ENCODE measurements at places on chromosomes 7 and 10.

DNA sequence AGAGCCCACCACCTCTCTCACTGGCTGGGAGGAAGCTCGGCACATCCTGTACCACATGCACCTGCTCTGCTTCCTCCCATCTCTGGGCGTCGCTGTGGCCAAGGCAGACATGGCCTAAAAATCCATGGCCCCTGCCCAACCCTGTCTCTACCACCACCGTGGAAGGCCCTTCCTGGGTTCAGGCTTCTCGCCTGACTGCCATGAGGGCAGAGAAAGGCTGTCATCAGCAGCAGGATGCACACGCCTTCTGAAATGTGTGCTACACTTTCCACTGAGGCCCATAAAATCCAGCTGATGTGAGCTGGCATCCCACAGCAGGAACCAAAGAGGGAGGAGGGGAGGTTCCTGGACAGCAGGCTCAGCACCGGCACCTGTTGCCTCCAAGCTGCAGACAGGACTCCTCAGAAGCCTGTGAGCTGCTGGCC is 93.4 kb downstream of the PTPRN2 start:
- DNase-seq: no peak

GRCh38 chr10:21920633-21921032 is 82.9 kb downstream of the DNAJC1 start:
- DNase-seq: no peak

GRCh38 chr10:76033457-76034196 is 602.2 kb downstream of the LRMDA start:
- DNase-seq: peak; percentile 70

DNA sequence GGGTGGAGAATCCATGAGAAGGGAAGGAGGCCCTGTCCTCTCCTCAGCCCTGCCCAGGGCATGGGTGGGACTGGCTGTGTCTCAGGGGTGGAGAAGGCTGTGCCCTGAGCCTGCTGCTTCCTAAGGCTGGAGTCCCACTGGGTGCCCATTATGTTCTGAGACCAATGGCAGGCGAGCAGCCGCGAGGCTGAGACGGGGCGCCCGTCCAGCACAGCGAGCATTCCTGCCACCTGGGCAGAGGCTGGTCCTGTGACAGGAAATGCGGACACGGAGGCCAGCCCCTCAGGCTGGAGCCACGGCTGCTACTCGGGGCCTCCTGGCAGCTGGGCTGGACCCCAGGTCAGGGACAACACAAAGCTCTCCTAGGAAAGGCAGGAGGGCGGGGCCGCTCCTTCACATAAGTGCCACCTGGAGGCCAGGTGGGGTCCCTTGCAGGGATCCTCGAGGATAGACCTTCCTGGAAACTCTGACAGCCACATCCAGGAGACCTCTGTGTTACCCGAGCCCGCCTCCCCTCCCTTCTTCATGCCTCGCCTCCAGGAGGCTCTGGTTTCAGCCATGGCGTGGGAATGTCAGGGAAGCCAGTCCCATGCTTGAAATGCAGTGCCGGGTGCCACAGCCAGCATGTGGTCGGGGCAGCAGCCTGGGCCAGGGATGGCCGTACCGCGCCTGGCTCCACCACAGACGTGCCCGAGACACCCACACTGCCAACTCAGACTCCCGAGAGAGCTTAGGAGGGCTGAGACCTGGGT is 173.9 kb downstream of the USP6NL start:
- DNase-seq: peak; percentile 38

DNA sequence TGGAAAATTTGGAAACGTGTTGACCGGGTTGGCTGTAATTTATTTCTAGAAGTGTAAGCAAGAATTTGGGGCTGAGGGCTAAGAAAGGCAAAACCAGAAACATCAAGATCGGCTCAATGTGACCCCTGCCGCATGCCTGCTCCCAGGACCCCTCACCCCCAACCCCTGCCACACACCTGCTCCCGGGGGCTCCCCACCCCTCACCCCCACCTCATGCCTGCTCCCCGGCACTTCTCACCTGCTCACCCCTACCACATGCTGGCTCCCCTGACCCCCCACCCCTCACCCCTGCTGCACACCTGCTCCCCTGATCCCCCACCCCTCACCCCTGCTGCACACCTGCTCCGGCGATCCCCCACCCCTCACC is 19.0 kb upstream of the CFAP46 start:
- no peak for DNase-seq

- DNase-seq: no peak
Measured at GRCh38 chr10:108352771-108353170, 1188.3 kb upstream of the SORCS1 start.

DNA sequence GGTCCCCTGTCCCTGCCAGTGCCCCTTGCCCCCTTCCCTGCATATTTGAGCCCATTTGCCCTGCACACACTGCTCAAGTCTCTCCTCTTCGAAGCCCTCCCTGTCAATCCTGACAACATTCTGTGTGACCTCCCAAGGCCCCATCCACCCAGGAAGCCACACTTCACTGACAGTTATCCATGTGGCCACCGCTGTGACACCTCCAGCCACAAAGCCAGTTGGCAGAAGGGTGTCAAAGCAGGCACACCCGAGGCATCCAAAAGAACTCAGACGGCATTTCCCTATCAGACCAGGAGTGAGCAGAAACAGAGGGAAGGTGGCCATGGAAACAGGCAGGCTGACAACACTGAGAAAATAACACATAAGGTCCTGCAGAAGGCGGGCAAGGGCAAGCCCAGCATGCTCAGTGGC is 4.6 kb downstream of the POLM start:
- no peak for DNase-seq

DNA sequence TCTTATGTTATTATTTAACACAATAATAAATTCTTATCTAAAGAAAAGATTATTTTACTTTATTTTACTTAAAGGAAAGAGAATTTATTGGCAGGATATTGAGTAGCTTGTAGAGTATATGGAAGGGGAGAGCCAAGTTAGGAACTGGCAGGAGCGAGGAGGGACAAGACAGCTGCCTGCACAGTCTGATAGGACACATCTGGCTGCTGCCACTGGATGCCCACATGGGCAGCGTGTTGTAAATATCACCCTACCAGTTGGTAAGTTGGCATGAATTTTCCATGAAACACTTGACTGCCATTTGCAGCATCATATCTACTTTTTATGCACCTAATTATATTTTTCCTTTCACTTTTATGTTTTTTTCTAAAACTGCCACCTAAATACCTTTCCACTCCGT is 19.6 kb downstream of the SRI start:
- no peak for DNase-seq

GRCh38 chr7:143494622-143495021 is 16.9 kb downstream of the TAS2R41 start:
- DNase-seq: no peak

DNA sequence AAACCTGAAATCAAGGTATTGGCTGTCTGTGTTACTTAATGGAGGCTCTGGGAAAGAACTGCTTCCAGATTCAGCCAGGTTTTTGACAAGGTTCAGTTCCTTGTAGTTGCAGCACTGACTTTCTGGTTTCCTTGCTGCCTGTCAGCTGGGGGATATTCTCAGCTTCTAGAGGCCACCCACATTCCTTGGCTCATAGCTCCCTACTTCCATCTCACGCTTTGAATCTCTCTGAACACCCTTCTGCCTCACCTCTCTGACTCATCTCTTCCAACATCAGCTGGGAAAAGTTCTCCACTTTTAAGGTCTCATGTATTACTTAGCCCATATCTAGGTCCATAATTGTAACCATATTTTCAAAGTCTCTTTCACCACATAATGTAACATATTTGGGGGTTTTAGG is 22.9 kb upstream of the GPR22 start:
- no peak for DNase-seq

GRCh38 chr7:513521-514166 is 6.0 kb downstream of the PDGFA start:
- no peak for DNase-seq

- DNase-seq: peak; percentile 43
Measured at GRCh38 chr10:99431190-99431760, 851 bp upstream of the GOT1 start.

- no peak for DNase-seq
Measured at GRCh38 chr7:20788420-20788990, 1.8 kb upstream of the SP8 start.

GRCh38 chr7:96449094-96449493 is 127.2 kb upstream of the SLC25A13 start:
- no peak for DNase-seq

DNA sequence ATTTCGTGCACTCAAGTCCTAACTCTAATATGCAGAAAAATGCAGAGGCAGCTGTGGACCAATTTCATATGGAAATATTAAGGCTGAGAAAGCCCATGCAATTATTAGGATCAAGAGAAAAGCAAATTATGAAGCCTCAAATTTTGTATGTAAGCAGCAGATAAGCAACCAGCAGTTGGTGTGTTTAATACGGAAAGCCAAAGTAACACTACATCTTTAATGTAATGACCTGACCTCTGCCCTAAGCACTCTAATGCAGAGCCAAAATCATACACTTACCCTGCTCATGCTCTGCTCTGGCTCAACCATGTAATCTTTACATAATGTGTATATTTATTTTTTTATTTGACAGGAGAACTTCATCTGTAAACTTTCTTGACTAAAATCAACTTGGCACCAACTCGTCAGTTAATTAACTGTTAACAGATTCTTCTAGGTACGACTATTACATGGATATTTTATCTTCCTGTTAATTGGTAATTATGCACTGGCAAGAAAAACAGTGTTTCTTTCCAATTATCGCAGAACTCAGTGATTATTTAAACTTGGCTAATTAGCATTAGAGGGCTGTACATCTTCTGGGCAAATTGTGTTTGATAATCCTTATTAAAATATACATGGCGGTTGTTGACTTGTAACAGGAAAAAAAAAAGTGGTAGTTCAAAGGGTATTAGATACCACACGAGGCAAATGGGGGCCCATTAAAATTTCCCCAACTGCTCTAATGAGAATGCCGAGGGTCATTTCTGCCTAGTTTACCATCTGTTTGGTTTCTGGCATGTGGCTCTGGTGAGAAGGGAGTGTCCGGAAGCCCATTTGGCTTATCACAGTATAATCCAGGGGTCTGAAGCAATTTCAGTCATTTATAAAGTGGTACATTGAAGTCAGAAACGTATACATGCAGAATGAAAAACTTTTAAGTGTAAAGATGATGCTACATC is 94.5 kb downstream of the RELN start:
- no peak for DNase-seq

- DNase-seq: no peak
Measured at GRCh38 chr7:105656922-105657521, 75.7 kb upstream of the EFCAB10 start.

DNA sequence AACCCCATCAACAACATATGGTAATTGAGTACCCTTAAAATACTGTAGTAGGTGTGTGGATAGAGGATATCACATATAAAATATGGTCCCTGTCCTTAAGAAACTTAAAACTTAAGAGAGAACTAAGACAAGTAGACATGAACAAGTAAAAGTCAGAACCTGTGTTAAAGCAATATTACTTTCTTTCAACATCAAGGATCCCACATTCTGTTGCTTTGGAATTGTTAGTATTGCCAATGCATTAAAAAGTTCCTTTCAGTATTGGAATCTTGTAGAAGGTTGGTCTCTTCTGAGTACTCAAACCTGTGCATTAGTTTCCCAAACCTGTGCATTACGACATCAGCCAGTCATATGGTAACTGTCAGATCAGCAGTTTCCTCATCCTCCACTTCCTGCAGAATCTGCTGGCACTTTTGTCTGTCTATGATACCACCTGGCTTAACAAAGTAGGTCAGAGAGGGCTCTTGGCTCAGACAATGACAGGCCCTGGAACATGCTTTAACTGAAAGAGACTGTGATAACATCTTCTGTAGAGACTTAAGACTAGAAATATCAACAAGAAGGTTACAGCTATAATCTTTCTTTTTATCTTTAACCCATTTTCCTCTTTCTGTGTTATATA is 56.5 kb downstream of the CCDC71L start:
- DNase-seq: no peak

- no peak for DNase-seq
Measured at GRCh38 chr7:141003172-141004065, 11.3 kb downstream of the MRPS33 start.

- DNase-seq: no peak
Measured at GRCh38 chr7:158030071-158030470, 557.6 kb downstream of the PTPRN2 start.

DNA sequence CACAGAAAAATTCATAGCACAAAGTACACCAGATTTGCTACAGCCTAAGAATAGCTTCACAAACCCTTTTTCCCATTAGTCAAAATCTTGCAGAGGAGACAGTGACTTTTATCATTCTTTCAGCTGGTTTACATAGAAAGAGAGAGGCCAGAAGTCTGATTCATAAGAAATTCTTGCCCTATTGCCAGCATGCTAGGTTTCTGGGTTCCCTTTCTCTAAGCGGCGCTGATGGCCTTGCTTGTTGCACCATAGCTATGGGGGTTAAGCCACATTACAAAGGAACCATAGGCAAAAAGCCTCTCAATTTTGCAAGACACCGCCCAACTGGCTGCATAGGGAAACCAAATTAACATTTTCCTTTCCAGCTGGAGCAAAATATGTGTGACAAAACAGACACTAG is 87.4 kb downstream of the ZNF467 start:
- DNase-seq: no peak

DNA sequence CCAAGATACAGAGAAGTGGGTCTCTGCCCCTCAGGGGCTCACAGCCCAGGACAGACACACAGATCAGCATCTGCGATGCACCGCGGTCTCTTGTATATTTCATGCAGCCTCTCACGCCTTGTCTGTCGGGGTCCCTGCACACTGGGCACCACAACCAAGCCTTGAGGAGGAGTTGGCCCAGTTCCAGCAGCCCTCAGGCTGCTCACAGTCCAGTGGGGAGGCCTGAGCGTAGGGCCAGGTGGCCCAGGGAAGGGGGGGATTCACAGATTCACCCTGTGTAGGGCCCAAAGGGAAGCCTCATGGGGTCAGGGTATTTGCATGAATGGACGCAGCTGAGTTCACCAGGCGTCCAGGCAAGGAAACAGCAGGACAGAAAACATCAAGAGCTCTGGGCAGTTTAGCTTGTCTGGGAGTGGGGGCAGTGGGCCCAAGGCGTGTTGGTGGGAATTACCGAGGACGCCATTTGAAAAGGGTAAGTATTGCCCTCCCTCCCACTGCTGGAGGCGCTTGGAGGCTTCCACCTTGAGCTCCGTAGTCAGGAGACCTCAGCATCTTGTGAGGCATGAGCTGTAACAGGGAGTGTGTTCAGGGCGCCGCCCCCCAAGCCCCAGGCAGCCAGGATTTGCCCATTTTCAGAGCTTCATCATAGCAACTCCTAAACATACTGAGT is 129.1 kb upstream of the CHST15 start:
- no peak for DNase-seq

GRCh38 chr7:15411019-15411418 is 150.8 kb downstream of the AGMO start:
- DNase-seq: no peak

DNA sequence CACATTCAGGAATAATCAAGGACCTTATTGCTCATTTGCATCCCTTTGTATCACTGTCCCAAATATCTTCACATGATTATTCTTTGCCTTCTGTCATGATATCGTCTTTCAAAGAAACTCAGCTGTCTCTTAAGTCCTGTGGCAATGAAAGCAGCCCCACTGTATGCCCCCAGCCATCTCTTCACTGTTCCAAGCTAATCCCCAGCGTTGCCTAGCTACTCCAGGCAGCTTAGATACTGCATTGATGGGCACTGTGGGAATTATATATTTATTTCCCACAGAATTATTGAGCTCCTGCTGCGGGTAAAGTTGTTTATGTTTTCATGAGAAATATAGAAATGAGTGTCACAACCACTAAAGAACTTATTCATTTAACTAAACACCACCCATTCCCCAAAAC is 38.8 kb downstream of the SND1 start:
- DNase-seq: no peak

GRCh38 chr10:122051609-122052385 is 62.8 kb downstream of the TACC2 start:
- peak; percentile 45 for DNase-seq

- peak; percentile 59 for DNase-seq
Measured at GRCh38 chr10:19815036-19815730, 1.0 kb upstream of the PLXDC2 start.

GRCh38 chr7:131183611-131184119 is 144.0 kb upstream of the MKLN1 start:
- DNase-seq: no peak

All from muscle of back (tissue), 13 donors.